ENCODE measurements at places on chromosomes 6 and 20.

DNA sequence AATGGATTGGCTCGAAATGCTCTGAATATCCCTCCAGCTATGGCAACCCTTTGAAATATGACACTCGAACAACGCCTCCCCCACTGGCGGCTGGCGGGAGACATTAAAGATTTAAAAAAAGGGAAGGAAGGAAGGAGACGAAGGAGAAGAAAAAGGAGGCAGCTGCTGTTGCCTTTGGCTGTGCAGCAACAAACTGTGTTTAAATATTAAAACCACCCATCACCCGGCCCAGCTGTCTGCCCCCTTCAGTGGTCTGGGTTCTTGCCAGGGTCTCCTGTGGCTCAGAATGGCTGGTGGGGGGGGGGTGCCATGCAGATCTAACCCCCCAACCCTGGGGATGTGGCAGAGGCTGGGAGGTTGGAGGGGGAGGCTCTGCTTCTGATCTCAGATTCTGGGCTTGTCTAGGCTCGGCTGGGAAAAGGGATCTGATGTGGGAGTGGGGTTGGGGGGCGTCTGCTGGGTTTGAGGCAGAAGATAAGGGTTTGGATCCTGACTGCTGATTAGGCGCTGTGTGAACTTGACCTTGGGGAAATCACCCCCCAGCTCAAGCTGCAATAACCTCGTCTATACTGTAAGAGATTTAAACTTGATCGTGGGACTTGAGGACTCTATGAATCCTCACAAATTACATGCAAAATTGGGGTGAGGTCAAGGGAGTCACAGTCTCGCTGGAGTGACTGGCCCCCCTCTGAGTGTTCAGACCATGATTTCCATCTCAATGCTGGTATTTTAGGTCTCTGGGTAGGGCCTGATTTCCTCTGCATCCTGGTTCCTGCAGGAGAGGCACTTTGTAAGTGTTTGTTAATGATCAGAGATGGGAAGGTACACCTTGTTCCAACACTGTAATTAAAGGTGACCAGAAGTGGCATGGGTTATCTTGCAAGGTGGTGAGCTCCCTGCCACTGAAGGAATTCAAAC, 40.3 kb upstream of the BLCAP start:
- peak; percentile 89 for DNase-seq

- no peak for DNase-seq
These were observed 87.5 kb downstream of the SH3BGRL2 start for GRCh38 chr6:79718509-79719247.

GRCh38 chr6:18823782-18824386, 436.7 kb downstream of the RNF144B start:
- DNase-seq = peak; percentile 27

DNA sequence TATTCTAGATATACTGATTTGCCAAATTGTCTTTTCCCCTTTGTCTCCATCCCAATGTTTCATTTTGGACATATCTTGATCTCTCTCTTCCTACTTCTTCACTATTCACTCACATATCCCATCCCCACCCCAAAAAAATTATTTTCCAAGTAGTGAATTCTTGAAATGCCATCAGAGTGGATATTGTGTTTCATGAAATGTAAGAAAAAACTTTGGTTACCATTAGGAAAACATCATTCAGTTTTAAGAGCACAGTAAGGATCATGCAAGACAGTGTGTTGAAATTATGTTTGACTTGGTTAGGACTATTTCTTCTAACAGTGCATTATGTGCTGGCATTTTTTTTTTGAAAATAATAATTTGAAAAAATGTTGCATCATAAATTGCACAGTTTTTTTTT, 5.7 kb downstream of the RSPO3 start:
- no peak for DNase-seq

GRCh38 chr6:27854421-27854820, 57.8 kb downstream of the OR2B2 start:
- DNase-seq = no peak

GRCh38 chr20:25566821-25567220, 18.5 kb downstream of the NINL start:
- DNase-seq = no peak

DNA sequence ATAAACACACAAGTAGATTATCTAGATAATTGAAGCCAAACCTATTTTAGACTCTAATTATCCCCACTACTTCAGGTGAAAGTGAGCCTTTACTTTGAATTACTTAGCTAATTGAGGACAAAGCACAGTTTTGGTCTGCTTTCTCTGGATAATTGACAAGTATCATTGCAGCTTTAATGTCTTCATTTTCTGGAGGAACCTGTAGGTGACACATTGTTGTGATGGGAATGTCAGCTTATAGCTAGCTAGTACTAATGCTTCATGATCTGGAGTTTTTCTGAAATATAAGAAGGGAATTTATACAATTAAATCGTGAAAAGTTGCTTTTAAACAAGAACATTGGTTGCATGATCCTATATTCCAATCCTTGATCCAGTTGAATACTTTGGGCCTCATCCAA, 319.3 kb upstream of the CITED2 start:
- no peak for DNase-seq

Data from Kasumi-1 (cell line).